ENCODE measurements at places on chromosomes 11 and 22. TPM values are rescaled to one million over a fixed set of nuclear protein-coding genes. Genes with fewer than 3 reads are reported as not detected.
A peak's percentile ranks its signal among the peaks of the same experiment; 100 is the strongest.

DNA sequence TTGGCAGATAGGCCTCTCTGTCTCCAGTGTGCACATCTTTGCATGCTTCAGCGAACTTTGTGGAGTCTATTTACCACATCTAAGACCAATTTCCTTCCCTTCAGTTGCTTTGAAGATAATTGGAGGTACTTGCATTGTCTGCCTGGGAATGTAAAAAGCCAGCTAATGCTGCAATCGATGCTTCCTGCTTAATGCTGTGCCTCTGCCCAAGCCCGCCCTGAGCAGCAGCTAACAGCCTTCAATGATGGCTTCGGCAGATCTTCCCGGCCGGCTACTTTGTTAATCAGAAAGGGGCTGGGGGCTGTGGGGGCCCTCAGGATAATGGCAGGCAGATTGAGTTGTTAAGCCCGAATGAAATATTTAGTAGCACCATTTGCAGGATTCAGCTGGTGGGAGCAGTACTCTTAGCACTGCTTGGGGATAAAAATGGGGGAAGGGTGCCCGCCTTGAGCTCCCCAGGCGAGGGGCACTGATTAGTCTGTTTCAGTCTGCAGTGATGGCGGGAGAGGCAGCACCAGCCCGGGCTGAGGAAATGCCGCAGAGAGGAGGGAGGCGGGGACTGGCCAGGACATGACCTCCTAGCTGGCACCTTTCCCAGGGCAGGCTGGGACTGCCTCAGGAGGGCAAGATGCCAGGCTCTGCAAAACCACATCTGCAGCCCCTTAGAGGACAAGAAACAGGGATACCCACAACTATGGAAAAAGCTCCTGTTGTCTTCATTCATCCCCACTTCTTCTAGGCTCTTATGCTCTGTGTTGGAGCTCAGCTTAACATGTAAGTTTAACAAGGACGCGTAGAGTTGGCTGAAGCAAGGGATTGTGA lies 460.0 kb downstream of the BUD13 start:
- no peak overlapping the region for H3K4me3 ChIP-seq
- no peak for DNase-seq
- H3K4me1 ChIP-seq: peaks cover 17% of the 10 kb centered on the region

DNA sequence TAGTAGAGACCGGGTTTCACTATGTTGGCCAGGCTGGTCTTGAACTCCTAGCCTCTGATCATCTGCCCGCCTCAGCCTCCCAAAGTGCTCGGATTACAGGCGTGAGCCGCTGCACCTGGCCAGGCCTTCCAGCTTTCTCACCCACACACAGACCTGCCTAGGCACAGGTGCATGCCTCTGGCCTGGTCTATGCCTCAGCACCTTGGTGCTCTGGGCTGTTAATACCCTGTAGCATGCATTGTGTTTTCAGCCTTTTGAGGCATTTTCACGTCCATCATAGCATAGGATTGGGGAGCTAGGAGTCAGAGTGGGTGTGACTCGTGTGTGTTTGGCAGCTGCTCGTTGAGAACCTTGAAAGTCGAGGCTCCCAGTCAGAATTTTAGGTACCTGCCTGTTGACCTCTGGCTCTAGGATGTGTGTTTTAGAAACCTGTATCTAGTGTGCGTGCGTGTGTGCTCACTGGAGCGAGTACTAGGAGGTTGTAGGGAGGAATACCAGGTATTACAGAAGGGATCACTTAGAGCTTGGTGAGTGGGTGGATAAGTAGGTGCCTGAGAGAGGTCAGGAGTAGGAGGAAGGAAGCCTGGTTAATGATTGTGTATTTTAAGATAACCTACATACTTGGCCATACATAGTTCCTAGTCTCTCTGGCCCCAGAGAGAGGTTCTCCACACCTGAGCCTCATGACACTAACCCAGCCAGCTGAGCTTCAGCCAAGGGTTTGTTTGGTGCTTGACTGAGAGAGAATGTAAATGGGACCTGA lies 20.0 kb downstream of the CRKL start:
- peaks cover 16% of the 10 kb centered on the region for H3K4me1 ChIP-seq
- peaks cover 18% of the 10 kb centered on the region for H3K36me3 ChIP-seq
- H3K27me3 ChIP-seq: no peaks in the 10 kb centered on the region
- peak overlapping the region; percentile 57 for H3K27ac ChIP-seq
- no peak overlapping the region for H3K4me3 ChIP-seq

DNA sequence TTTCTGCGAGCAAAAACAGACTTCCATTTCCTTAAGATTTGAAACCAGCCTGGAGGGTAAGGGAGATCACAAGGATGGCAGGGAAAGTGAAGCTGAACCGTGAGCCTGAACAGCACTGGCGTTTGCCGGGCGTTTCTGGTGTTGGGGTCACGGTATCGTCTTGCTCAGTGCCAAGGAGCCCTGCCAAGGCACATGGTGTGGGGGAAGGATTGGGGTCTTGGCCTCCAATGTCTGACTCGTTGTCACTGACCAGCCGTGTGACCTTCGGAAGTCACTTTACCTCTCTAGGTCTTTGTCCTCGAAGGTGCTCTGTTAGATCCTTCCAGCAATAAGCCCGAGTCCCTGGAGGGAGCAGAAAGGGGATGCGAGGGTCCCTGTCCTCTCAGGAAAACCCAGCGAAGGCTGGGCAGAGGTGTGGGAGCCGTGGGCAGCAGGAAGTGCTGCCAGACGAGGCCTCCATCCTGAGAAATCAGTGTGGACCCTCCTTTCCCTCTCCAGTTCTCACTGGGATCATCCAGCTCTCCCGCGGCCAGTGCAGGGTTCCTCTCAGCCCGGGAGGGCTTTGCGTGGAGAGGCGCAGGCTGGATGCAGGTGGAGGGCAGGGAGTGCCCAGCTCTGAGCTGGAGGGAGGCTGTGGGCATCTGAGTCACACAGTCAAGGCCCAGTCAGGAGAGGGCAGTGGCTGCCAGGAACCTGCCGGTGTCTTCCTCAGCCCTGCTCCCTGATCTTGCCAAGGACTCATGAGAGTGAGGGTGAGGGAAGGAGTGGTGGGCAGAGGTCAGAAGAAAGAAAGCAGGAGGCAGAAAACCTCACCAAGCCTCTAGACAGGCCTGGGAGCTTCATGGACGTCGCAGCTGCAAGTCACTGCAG lies 18.9 kb downstream of the TOM1 start:
- H3K4me3 ChIP-seq: no peak overlapping the region
- H3K36me3 ChIP-seq: peaks cover 12% of the 10 kb centered on the region
- no peak overlapping the region for H3K27ac ChIP-seq
- no peak for DNase-seq

DNA sequence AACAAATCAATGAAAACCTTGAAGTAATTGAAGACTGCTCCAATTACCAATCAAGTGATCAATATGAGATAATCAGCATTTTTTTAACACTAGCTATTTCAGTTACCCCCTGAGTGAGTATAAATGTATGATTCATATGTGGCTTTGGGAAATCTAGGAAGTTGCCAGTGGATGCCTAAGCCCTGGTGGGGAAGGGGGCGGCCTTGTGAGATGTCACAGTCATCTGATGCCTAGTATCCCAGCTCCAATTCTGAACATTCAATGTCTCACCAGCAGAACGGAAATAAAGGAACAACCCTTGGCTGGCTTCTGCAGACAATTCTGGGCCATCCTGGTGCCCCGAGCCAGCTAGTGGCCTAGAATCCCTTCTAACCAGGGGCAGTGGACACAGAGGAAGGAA lies 58.5 kb upstream of the TIMP3 start:
- H3K36me3 ChIP-seq: no peaks in the 10 kb centered on the region
- H3K27ac ChIP-seq: no peak overlapping the region
- H3K4me3 ChIP-seq: no peak overlapping the region
- H3K4me1 ChIP-seq: peaks cover 25% of the 10 kb centered on the region

- no peak for DNase-seq
- no peaks in the 10 kb centered on the region for H3K27me3 ChIP-seq
- H3K4me3 ChIP-seq: no peak overlapping the region
- H3K4me1 ChIP-seq: no peaks in the 10 kb centered on the region
- no peak overlapping the region for H3K27ac ChIP-seq
These were observed 40.9 kb upstream of the SCUBE2 start for GRCh38 chr11:9132203-9132878.

- H3K27me3 ChIP-seq: no peaks in the 10 kb centered on the region
- no peaks in the 10 kb centered on the region for H3K36me3 ChIP-seq
- no peak within 1 kb of the TSS for H3K4me3 ChIP-seq
These were observed at the start of gene OR52E6 for GRCh38 chr11:5841797-5842196. Gene OR52E6, minus strand, starts transcription at chr11:5841897. Its CDS starts 0 bp downstream, at chr11:5841897.

DNA sequence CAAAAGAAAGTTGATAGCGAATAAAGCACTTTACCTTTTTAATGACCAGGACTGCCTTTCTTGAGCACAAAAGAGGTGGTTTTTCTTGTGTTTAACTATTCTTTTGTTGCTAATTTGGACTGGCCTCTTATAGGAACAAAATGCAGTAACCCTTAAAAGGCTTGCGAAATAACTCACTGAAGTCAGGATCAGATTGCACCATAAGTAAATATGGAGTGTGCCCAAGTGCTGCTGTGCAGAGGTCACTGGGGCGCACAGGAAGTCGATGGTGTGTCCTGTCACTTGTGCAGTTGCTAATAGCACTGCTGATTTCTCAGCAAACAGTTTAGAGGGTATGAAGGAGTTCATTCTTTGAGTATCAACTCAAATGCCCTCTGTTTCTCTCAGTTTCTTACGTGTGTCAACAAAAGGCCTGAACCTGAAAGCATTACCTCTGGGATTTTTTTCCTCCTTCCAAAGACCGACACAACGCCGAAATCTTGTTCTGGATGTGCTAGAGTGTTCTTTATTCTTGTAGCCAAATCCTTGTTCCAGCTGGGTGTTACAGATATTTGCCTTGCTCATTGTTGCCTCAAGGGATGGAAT lies 71.3 kb downstream of the ATXN10 start:
- H3K27ac ChIP-seq: no peak overlapping the region
- no peak overlapping the region for H3K4me3 ChIP-seq
- peaks cover 62% of the 10 kb centered on the region for H3K36me3 ChIP-seq

- no peak within 1 kb of the TSS for H3K27ac ChIP-seq
- H3K27me3 ChIP-seq: peaks cover 88% of the 10 kb centered on the region
- H3K36me3 ChIP-seq: no peaks in the 10 kb centered on the region
These were observed at the start of gene SPON1 for GRCh38 chr11:13962562-13963168. Gene SPON1, plus strand, starts transcription at chr11:13962723. Its CDS starts 182 bp downstream, at chr11:13962905.

GRCh38 chr11:40397141-40397540 lies 1062.3 kb downstream of the LRRC4C start:
- no peaks in the 10 kb centered on the region for H3K4me1 ChIP-seq
- H3K36me3 ChIP-seq: no peaks in the 10 kb centered on the region
- H3K27me3 ChIP-seq: peaks cover 10% of the 10 kb centered on the region

DNA sequence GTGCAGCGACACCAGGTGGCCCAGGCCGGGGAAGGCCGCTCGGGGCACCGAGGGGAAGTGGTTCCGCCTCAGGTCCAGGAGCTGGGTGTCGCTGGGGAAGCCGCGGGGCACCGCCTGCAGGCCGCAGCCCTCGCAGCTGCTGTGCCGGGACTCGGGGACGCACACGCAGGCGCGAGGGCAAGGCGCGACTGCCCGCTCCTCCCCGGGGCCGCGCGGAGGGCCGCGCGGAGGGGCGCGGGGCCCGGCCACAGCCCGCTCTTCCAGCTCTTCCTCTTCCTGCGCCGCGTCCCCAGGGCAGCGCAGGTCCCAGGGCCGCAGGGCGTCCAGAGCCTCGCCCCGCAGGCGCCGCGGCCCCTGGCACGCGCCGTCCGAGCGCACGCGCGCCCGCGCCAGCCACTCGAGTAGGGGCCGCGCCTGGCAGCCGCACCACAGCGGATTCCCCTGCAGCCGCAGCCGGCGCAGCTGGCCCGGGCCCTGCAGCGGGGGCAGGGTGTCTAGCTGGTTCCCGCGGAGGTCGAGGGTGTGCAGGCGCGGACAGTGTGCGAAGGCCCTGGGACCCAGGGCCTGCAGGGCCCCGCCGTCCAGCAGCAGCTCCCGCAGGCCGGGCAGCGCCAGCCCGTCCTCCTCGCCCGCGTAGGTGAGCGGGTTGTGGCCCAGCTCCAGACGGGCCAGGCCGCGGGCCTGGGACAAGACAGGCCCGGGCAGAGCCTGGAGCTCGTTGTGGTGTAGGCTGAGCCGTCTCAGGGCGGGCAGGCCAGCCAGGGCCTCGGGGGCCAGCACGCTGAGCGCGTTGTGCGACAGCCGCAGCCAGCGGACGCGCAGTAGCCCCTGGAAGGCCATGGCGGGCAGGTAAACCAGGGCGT lies 2.8 kb downstream of the CHADL start:
- peak overlapping the region; percentile 69 for H3K4me3 ChIP-seq
- H3K27me3 ChIP-seq: no peaks in the 10 kb centered on the region
- H3K36me3 ChIP-seq: no peaks in the 10 kb centered on the region
- peaks cover 12% of the 10 kb centered on the region for H3K4me1 ChIP-seq

DNA sequence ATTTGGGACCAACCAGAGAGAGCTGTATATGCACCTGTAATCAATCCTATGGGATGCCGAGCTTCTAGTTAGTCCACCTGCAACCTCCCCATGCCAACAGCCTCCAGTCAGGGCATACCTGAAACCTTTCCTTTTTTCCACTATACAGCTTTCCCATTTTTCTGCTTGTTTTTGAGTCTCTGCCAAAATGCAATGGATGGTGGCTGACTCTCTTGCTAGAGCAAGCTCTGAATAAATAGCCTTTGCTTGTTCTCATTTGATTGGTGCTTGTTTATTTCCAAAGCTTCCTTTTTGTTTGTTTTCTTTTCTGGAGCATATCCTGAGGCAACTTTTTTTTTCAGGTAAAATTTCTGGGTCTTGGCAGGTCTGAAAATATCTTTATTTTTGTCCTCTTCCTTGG lies 58.0 kb upstream of the PLET1 start:
- no peak for DNase-seq
- peaks cover under 1% of the 10 kb centered on the region for H3K36me3 ChIP-seq
- H3K4me3 ChIP-seq: no peak overlapping the region
- peaks cover 13% of the 10 kb centered on the region for H3K27me3 ChIP-seq

DNA sequence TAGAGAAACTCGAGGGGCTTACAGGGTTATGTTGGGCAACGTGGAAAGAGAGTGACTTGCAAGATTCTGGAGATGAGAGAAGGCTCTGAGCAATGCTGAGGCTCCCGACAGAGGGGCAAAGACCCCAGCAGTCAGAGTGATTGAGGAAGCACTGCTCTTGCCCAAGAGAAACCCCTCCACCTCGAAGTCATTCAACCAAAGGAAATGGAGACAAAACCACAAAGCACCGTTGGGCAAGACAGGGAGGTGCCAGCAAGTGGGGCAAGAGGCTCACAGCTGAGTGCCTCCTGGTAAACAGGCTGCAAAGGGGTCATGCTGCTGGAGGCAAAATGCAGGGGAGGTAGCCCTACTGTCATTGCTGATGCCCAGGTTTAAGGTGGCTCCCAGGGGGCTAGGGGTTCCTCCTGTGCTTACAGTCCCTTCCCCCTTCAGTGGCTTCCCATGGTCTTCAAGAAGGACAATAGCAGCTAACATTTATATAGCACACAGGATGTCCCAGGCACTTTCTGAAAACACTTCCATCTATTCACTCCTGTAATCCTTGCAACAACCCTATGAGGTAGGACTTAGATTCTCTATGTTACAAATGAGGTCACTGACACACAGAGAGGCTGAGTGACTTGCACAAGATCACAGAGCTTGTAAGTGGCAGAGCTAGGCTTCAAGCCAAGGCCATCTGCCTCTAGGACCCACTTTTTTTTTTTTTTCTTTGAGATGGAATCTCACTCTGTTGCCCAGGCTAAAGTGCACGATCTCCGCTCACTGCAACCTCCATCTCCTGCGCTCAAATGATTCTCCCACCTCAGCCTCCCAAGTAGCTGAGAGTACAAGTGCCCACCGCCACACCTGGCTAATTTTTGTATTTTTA lies 18.1 kb upstream of the MYH9 start:
- no peak overlapping the region for H3K4me3 ChIP-seq
- no peak overlapping the region for H3K27ac ChIP-seq
- no peak for DNase-seq

Gene C1QTNF4
- total RNA-seq: 4.7 TPM

Gene ANKK1
- 2.1 TPM for total RNA-seq

Gene OR8H2
- not detected for total RNA-seq

Gene SLC5A1
- not detected for total RNA-seq

Gene DERL3
- 24.8 TPM for total RNA-seq
